Body of pancreas (tissue), 4 donors: ENCODE measurements at places on chromosomes 11 and 22. TPM values are rescaled to one million over a fixed set of nuclear protein-coding genes. Genes with fewer than 3 reads are reported as not detected.
A peak's percentile ranks its signal among the peaks of the same experiment; 100 is the strongest.

Gene CEP126
- 2.6 TPM for total RNA-seq

Gene ZBTB16
- total RNA-seq, result 150 TPM

Gene TRIM51
- not detected for total RNA-seq

Gene POU2AF3
- total RNA-seq, result 1.0 TPM

Gene CHRNA10
- total RNA-seq, result 2.3 TPM

Gene CASP5
- total RNA-seq, result not detected

Gene C22orf31
- total RNA-seq, result not detected

GRCh38 chr11:19374151-19374569 is 133.4 kb upstream of the E2F8 start:
- no peaks in the 10 kb centered on the region for H3K4me1 ChIP-seq
- no peaks in the 10 kb centered on the region for H3K27me3 ChIP-seq
- H3K4me3 ChIP-seq, result no peak overlapping the region
- no peaks in the 10 kb centered on the region for H3K36me3 ChIP-seq
- no peak overlapping the region for H3K27ac ChIP-seq

- H3K27me3 ChIP-seq, result no peaks in the 10 kb centered on the region
- peaks cover 9% of the 10 kb centered on the region for H3K4me1 ChIP-seq
- no peak overlapping the region for H3K4me3 ChIP-seq
- no peak overlapping the region for H3K27ac ChIP-seq
- no peaks in the 10 kb centered on the region for H3K36me3 ChIP-seq
- no peak for DNase-seq
Observed at GRCh38 chr11:103927535-103927934, 108.9 kb upstream of the DDI1 start.

DNA sequence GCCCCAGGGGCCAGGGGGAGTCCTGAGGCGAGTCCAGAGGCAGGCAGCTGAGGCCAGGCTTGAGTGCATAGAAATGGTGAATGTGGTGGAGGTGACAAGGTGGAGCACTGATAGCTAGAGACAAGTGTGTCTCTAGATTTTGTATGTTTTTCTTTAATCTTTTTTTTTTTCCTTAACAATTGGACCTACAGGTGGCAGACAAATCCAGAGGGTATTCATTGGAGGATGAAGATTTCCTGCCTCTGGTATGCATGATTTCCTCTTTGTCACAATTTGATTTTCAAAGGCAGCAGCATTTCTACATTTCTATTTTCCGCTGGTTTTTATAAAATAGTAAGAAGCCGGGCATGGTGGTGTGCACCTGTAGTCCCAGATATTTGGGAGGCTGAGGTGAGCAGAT is 47.7 kb upstream of the DKK3 start:
- no peak for DNase-seq
- H3K27me3 ChIP-seq, result no peaks in the 10 kb centered on the region

DNA sequence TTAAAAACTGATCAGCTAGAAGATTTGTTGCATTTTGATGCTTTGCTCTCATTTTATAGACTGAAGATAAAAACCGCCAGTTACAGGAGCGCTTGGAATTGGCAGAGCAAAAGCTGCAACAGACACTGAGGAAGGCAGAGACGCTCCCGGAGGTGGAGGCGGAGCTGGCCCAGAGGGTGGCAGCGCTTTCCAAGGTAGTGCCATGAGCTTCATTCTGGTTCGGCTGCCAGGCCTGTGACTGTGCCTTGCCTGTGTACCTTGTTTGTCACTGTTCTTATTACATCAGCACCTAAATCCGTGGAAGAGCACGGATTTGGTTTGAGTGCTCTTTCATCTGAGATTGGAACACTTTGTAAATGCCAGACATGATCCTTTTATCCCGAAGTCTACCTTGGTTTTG is 61.4 kb downstream of the PPFIA1 start:
- no peaks in the 10 kb centered on the region for H3K27me3 ChIP-seq
- no peak overlapping the region for H3K27ac ChIP-seq
- H3K4me3 ChIP-seq, result no peak overlapping the region
- no peak for DNase-seq
- H3K36me3 ChIP-seq, result peaks cover 51% of the 10 kb centered on the region

DNA sequence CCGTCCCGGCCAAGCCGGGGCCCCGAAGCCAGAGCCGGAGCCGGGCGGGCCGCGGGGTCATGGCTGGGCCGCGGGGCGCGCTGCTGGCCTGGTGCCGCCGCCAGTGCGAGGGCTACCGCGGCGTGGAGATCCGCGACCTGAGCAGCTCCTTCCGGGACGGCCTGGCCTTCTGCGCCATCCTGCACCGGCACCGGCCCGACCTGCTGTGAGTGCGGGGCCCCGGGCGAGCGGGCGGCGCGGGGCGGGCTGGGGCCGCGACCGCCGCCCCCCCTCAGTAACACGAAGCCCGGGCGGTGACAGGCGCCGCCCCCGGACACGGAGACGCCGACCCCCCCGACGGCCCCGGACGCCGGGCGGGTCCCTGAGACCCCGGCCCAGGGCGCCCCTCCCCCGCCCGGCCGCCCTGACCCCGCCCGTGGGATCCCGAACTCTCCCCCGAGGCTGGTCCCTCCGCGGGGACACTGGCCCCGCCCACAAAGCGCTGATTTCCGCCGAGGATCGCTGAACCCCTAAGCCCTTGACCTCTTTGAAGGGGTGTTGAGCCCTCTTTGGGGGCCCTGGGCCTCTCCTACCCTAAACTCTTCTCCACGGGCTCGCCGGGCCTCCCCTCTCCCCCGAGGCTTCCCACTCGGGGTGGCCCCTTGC is 389 bp downstream of the MICALL1 start:
- peak overlapping the region; percentile 78 for H3K27ac ChIP-seq
- no peaks in the 10 kb centered on the region for H3K27me3 ChIP-seq
- H3K36me3 ChIP-seq, result no peaks in the 10 kb centered on the region

GRCh38 chr11:100681064-100681502 is 6.0 kb upstream of the ARHGAP42 start:
- H3K27me3 ChIP-seq, result no peaks in the 10 kb centered on the region
- H3K4me1 ChIP-seq, result no peaks in the 10 kb centered on the region
- peak; percentile 30 for DNase-seq
- no peak overlapping the region for H3K27ac ChIP-seq
- no peak overlapping the region for H3K4me3 ChIP-seq

GRCh38 chr22:30441088-30441487 is 15.5 kb downstream of the MTFP1 start:
- peaks cover 9% of the 10 kb centered on the region for H3K4me1 ChIP-seq
- no peaks in the 10 kb centered on the region for H3K27me3 ChIP-seq
- H3K36me3 ChIP-seq, result no peaks in the 10 kb centered on the region

GRCh38 chr22:47067911-47068625 is 305.6 kb downstream of the TBC1D22A start:
- no peak overlapping the region for H3K27ac ChIP-seq
- H3K4me3 ChIP-seq, result no peak overlapping the region
- peaks cover 11% of the 10 kb centered on the region for H3K4me1 ChIP-seq
- no peak for DNase-seq

DNA sequence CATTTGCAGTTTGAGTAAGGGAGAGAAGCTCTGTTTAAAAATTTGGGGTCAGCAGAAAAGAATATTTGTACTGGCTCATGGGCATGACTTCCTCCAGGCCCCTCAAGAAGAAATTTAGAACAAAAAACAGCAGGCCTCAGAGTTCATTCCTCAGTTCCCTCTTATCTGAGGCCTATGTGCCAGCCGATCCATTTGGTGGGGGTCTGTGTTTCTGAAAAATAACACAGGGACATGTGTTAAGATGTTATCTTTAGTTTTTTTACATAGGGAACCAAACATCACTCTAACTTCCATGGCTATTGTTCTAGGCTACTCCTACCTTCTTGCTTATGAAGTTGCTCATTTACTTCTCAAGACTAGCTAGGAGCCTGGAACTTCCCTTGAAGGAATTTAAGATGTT is 16.2 kb upstream of the HSD17B12 start:
- no peak overlapping the region for H3K27ac ChIP-seq
- DNase-seq, result no peak
- H3K4me3 ChIP-seq, result no peak overlapping the region
- H3K36me3 ChIP-seq, result no peaks in the 10 kb centered on the region
- no peaks in the 10 kb centered on the region for H3K4me1 ChIP-seq
- no peaks in the 10 kb centered on the region for H3K27me3 ChIP-seq

DNA sequence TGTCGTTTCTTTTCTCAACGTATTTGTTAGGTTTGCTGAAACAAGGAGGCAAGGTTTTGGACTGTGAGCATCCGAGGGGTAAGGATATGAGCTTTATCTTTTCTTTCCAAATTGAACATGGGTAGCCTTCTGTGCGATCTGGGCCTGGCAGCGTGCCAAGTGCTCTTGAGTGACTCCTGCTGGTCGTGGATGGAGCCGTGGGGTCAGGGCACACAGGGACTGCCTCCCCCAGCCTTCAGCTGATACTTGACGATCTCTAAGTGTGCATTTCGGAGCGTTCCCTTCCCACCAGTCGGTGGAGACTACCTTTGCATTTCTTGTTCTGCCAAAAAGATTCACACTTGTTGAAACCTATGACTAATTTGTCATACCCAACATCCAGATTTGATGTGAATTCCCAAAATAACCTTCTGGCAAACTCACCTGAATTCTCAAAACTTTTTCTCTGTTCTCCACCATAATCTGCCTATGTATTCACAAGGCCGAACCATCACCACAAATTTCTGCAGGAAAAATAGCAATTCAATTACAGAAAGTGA is 40.1 kb upstream of the CLMP start:
- no peaks in the 10 kb centered on the region for H3K36me3 ChIP-seq
- DNase-seq, result peak; percentile 26
- no peak overlapping the region for H3K4me3 ChIP-seq
- H3K4me1 ChIP-seq, result no peaks in the 10 kb centered on the region
- no peaks in the 10 kb centered on the region for H3K27me3 ChIP-seq

DNA sequence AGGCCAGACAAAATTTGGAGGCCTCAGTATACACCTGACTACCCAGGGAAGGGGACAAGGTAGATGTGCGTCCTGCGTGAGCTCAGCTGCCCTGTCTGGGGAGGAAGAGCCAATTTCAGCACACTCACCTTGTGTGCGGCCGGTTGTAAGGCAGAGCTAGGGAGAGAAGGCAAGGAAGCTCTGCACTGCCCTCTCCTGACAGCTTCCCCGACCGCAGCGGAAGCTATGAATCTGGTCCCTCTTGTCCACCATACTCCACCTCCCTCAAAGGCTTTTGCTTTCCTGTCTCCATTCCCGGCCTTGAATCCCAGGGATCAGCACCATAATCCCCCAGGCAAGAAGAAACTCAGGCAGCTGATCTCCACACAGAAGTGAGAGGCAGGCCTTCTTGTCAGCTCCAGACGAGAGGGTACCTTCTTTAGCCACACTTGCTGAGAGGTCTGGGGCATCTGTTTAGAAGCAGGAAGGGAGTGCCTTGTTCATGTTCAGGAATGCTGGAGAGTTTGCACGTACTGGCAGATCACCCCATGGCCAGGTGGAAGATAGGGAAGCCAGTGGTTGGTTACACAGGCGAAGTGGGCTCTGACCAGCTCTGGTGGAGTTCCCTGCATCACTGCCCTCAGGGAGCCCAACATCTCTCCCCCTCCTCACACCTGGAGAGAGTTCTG is 62.5 kb downstream of the FEZ1 start:
- peak; percentile 27 for DNase-seq
- no peaks in the 10 kb centered on the region for H3K4me1 ChIP-seq

- H3K27me3 ChIP-seq, result no peaks in the 10 kb centered on the region
- H3K4me3 ChIP-seq, result no peak overlapping the region
- peak; percentile 28 for DNase-seq
- peaks cover 13% of the 10 kb centered on the region for H3K4me1 ChIP-seq
- H3K36me3 ChIP-seq, result no peaks in the 10 kb centered on the region
Observed at GRCh38 chr11:13105237-13105844, 96.2 kb downstream of the RASSF10 start.

- no peaks in the 10 kb centered on the region for H3K36me3 ChIP-seq
- H3K4me3 ChIP-seq, result no peak overlapping the region
- no peaks in the 10 kb centered on the region for H3K4me1 ChIP-seq
- DNase-seq, result no peak
- H3K27ac ChIP-seq, result no peak overlapping the region
- H3K27me3 ChIP-seq, result no peaks in the 10 kb centered on the region
Observed at GRCh38 chr11:30697032-30697431, 110.9 kb upstream of the MPPED2 start.

DNA sequence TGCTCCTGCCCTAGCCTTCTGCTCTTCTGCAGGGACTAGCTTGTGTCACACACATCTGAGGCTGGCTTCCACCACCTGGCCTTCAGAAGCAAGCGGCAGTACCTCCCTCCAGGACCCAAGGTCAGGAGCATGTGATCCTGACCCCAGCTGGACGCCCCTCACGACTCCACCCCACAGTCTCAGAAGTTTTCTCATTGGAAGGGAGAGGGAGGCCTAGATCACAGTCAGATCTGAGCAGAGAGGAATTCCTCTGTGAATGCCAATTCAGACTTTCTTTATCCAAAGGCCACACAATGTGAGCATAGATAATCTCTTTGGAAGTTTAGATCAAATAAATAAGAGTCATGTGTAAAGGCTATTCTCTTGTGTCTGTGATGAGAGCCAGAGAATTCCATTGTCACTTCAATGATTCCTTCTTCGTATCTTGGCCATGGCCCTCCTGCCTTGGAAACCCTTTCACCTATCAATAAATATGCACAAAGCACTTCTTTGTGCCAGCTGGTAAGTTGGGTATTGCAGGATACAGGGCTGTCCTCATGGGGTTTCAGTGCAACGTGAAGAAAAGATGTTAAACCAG is 142.9 kb downstream of the SNX19 start:
- no peaks in the 10 kb centered on the region for H3K36me3 ChIP-seq
- H3K27me3 ChIP-seq, result no peaks in the 10 kb centered on the region
- no peak for DNase-seq
- H3K4me1 ChIP-seq, result no peaks in the 10 kb centered on the region
- no peak overlapping the region for H3K27ac ChIP-seq

DNA sequence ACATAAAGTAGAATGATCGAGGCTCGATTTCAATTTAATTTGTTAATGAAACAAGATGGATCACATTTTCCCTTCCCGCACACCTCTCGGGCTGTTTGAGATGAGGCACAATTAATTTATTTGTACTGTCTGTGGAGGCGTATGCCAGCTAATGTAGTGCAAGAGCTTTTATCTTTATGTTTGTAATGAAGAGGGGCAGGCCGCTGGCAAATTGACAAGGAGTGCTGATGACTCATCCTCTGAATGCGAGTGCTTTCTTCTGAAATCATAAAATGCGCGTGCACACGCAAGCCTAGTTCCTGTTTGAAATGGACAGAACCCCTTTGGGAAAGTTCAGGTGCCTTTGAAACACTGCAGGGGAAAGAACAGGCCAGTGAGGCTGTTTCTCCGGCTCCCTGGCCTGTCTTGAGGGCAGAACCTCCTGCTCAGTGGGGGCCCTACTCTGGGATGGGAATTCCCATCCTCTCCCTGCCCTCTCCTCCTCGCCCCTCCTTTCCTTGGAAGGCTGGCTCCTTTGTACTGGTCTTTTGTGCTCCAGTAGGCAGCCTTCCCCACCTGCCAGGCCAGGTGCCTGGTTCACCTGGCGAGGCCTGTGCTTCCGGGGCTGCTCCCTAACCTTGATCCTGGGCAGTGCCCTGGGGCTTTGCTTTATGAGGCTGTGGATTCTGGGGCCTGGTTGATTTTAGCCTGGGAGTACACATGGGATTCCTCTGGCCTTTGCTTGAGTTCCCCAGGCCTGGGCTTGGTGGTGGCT is 50.3 kb downstream of the TEAD1 start:
- peak overlapping the region; percentile 77 for H3K27ac ChIP-seq
- H3K27me3 ChIP-seq, result no peaks in the 10 kb centered on the region
- peak; percentile 79 for DNase-seq
- H3K4me1 ChIP-seq, result peaks cover 47% of the 10 kb centered on the region
- no peaks in the 10 kb centered on the region for H3K36me3 ChIP-seq
